ENCODE measurements at places on chromosomes 11 and 22.

DNA sequence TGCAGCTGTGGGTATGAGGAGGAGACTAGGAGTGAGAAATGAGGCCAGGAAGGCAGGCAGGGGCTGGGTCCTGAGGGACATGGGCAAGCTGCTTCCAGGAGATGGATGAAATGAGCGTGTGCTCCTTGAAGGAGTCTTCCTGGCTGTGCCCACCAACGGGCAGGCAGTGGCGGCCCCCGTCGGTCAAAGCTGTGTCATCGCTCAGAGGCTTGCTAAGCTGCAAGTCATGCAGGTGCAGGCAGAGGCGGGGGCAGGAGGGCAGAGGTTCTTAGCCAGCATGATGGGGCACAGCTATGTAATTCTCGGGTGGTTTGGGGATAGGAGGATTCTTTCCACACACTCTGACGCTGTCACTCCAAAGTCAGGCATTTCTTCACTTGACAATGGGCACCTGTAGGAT is 12.5 kb upstream of the PEX26 start:
- no peak for DNase-seq

- DNase-seq = no peak
Measured at GRCh38 chr11:116603728-116604323, 169.0 kb downstream of the BUD13 start.

DNA sequence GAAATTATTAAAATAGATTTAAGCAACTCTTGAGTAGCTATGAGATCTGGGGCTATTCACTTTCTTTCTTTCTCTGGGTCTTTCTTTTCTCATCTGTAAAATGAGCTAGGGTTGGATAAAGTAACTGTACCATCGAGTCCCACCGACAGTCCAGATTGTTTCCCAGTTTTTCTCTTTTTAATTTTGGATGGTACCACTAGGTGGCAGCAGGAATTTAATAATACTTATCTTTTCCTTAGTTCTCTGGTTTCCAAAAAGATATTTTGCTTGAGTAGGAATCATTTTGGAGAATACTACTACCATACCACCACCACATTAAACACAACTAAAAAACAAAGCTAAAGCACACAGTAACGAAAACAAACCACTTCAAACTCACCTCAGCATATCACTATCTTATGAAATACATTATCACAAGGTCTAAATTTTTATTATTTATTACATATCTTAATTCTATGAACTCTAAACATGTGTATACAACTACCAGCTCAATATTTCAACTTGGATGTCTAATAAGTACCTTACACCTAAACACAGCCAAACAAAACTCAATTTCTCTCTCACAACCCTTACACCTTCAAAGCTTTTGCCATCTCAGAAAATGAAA is 584.0 kb downstream of the KCNA4 start:
- DNase-seq = no peak

GRCh38 chr22:25064894-25065560 is 112.5 kb downstream of the KIAA1671 start:
- no peak for DNase-seq

- no peak for DNase-seq
Measured at GRCh38 chr11:120649316-120649715, 137.8 kb downstream of the GRIK4 start.

DNA sequence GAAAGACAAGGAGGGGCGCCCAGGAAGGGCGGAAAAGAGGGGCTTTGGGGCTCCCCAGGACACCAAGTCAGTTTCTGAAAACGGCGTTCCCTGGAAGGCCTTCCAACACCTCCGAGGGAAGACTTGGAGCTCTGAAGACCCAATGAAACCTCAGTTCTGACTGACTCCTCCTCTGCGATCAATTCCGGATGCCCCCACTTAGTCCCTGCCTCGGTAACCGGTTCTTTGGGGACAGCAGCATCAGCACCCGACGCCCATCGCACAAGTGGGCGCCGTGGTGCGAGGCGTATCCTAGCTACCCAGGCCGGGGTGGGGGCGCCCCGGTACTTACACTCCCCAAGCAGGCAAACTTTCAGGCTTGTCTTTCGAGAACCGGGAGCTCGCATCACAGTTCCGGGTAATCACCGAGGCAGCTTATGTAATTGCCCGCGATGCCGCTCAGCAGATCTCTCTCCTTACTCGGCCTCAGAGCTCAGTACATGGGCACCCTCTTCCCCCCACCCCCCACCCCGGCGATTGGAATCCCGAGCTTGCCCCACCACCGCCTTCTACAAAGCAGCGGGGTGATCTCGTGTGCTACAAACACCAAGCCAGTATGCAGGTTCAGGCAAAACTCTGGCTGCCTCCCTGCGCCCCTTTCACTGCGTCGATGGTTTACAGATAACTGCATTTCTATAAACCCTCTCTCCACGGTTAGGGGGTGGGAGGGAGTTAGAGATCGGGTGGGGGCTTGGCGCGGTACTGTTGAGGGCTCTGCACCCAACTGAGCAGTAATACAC is 2.0 kb downstream of the TENM4 start:
- no peak for DNase-seq
